ENCODE measurements at places on chromosomes 4 and X.

DNA sequence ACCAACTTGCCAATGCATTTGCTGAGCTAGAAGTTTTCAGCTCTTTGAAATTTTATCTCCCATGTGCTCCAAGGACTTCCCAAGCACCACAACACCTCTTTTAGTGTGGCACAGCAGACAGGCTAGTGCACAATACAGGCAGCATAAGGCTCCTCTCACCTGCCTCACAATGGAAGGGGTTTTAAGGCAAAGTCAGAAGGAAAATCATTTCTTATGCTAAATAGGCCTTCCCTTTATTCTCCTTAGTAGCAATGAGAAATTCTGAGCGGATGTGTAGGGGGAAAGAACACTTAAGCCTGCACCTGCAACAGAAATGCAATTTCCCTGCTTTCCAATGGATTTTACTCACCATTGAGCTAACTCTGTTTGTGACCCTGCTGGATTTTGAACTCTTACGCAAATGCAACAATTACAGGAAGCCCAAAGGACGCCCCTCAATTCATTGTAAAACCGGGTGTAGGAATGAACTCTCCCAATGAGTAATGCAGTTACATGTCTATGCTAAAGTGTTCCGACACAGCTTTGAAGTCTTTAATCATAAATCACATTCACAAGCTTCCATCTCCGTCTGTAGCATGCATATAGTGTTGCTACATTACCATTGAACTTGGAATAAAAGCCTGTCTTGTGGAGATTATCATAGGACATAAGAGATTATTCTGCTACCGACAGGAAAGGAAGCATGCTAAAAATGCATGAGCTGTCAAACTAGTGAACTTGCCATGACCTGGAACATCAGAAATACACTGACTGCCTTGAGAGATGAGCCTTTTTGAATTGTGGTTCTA lies 1084.9 kb downstream of the RPA4 start:
- no peak for DNase-seq

GRCh38 chr4:141127884-141128283 lies 5.4 kb downstream of the RNF150 start:
- DNase-seq, result peak; percentile 6

GRCh38 chr4:103754844-103755243 lies 35.1 kb upstream of the TACR3 start:
- no peak for DNase-seq

- no peak for DNase-seq
These were observed 276.0 kb downstream of the C4orf33 start for GRCh38 chr4:129371926-129372325.

- DNase-seq, result peak; percentile 68
These were observed 877 bp downstream of the GPRASP1 start for GRCh38 chrX:102652031-102652688.

GRCh38 chr4:26685250-26685649 lies 101.4 kb downstream of the TBC1D19 start:
- DNase-seq, result no peak

DNA sequence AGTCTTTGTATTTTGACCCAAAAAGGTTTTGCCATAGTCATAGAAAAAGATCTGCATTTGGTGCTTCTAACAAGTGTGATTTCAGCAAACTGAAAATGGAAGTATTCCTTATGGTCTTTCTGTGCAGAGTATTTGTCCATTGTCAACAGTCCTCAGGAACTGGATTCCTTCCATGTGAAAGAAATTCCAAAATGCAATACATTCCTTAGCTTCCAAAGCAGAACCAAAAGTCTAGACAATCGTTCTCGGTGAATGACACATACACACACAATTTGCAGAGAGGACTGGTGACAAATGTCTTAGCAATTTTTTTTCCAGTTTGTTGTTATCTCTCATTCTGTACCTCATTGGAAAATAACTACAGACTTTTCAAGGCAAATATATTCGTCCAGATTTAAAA lies 562.2 kb upstream of the SLIT2 start:
- DNase-seq, result no peak

DNA sequence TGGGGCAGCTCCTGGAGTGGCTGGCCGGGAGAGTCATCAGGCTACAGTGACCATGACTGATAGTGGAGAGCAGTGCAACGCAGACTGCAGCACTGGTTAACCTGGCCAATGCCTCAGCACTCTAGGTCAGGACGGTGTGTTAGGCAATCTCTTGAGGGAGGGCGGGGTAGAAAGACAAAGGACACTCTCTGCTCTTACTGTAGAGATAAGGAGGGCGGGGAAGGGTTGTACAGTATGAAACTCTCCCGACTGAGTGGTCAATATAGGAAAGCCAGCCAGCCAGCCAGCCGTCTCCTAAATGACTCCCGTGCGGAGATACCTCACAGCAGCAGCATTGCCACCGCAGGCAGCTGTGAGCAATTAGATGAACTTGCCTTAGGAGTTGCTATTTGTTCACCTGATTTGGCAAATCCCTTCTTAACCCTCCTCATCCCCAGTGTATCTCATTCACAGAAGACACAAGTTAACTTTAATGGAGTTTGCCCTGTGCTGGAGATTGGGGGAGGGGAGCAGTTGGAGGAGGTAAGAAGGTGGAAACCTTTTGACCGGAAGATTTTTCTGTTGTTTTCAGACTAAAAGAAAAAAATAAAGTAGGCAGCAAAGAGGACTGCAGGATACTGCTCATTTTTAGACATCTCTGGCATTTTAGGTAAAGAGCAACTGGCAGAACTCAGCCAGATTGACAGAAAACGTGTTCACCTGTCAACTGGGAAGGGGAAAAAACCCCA lies 330.5 kb downstream of the HNRNPD start:
- no peak for DNase-seq

DNA sequence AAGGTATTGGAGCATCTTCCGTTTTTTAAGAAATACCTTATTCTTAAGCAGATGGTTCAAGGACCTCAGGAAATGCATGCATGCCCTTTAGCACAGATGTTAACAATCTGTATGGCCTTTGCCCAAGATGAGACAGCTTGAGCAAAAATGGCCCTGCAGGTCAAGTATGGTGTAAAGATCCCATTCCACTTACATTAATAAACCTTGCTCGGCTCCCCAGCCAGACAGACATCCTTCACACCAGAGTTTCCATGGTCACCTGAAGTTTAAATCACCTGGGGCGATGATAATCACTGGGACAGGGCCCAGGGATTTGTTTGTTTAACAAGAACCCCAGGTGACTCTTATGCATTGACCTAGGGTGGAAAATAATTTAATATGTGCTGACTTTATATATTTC lies 287.0 kb upstream of the NOCT start:
- DNase-seq, result no peak

- no peak for DNase-seq
These were observed 7.2 kb downstream of the PGAM4 start for GRCh38 chrX:77962068-77962902.

DNA sequence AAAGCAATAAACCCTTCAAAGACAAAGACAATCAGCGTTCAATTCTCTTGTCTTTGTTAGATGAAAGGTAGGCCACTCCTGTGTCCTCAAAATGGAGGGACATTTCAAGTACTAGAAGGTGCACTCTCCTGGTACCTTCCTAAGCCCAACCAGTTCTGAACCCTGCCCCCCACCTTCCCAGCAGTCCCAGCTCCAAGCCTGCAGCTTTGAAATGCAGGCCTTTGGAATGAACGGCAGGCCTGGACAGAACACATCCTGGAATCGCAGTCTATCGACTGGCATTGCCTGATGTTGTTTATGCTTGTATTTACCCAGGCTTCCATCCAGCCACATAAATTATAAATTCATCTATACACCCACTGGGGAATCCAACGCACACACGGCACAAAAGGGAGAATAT lies 47.4 kb downstream of the RASGEF1B start:
- DNase-seq, result no peak

DNA sequence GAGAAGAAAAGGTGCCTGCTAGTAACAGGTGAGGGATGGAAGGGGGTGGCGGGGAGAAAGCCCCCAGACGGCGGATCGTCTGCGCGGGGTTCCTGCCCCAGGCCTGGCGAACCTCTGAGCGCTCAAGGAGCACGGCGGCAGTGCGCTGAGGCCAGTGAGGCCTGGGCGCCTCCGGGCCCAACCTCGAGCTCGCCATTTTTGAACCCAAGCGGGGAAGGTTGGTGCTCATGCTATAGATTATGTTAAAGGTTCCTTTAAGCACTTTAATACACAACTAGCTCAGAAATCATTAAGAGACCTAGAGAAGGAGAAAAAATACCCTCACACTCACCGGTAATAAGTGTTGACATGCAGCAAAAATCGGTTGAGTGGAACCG lies 7.9 kb downstream of the PITX2 start:
- no peak for DNase-seq

GRCh38 chr4:22625311-22625710 lies 67.4 kb upstream of the GBA3 start:
- no peak for DNase-seq
